ENCODE measurements at places on chromosomes 11 and 22.

GRCh38 chr11:121927097-121927785 is 188.8 kb downstream of the BLID start:
- DNase-seq = no peak

DNA sequence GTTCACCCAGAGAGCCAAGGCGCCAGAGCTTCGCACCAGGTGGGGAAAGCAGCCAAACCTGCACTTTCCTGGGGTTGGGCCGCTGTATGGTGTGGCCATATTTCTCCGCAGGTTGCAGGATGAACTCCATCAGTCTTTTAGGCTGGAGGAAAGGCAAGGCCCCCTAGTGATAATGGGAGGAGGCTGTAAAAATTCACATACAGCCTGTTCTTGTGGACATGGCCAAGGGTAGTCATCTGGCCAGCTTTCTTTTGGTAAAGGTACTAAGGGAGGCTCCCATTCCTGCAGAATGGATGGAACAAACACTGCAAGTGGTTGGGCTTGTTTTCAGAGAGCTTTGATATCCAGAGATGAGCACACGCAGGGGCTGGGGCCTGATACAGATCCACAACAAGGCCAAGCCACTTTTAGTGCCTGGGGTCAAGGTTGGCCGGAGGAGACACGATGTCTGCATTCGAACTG is 29.6 kb downstream of the C22orf31 start:
- DNase-seq = no peak

GRCh38 chr22:23221351-23221804 is 41.1 kb downstream of the BCR start:
- DNase-seq = no peak

GRCh38 chr22:28873183-28873963 is 10.0 kb upstream of the ZNRF3 start:
- no peak for DNase-seq

GRCh38 chr22:22603470-22603947 is 40.9 kb upstream of the GGTLC2 start:
- no peak for DNase-seq

DNA sequence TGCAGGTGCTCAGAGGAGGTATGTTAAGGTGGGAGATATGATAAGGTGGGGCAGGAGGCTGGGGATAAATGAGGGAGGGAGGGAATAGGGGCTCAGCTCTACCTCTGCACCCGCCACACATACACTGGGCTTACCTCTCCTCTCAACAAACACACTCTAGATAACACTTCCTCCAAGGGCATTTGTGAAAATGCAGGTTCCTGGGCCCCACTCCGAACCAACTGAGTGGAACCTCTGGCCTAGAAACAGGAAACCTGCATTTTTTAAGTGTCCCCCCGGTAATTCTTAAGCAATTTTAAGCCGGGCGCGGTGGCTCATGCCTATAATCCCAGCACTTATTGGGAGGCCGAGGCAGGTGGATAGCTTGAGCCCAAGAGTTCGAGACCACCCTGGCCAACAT is 46.5 kb upstream of the CD5 start:
- no peak for DNase-seq

GRCh38 chr22:43148581-43148980 is 2.8 kb upstream of the TSPO start:
- DNase-seq = no peak

DNA sequence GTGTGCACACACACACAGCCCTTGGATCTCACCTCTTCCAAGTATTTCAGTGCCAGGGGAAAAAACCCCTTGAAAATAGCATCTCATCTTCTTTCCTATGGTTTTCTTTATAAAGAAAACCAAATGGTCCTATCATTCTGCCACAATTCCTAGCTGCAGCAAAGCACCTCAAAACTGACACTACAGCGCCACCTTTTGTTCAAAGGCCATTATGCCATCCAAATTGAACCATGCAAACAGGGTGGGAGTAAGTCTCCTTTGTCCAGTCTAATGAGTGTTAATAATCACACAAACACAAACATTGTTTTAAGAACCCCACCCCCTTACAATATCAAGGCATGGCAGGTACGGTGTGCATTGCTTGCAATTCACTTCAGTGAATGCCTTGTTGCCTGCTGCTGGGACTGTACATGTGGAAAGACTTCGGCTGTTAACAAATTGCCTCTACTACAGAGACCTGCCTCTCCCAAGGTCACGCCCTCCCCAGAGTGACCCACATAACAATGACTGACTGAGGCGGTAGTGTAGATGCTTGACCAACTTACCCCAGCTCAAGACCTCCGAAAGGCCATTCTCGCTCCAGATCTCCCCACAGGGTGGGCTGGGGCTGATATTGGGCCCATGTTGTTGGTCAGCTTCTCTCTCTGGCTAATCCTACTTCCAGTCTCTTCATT is 31.7 kb downstream of the FAM181B start:
- no peak for DNase-seq

DNA sequence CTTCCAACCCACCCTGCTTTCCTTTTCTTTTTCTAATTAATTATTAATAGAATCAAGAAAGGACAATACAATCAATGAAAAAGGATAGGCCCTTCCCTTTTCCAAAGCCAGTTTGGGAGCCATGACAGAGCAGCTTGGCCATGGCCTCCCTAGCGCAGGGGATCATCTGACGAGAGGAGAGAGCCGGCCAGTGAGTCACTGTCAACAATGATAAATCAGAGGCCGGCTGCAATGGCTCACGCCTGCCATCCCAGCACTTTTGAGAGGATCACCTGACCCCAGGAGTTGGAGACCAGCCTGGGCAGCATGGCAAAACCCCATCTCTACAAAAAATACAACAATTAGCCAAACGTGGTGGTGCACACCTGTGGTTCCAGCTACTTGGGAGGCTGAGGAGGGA is 27.5 kb upstream of the KRTAP5-7 start:
- DNase-seq = no peak

DNA sequence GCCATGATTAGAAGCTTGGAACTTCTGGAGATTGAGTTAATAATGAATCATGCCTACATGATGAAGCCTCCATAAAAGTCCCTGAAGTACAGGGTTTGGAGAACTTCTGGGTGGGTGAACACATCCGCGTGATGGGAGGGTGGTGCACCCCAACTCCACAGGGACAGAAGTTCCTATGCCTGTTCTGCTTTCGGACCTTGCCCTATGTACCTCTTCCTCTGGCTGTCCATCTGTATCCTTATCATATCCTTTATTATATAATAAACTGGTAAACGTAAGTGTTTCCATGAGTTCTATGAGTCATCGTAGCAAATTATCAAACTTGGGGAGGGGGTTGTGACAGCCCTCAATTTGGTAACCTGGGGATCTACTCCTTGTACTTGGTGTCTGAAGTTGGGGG is 60.2 kb downstream of the ADM start:
- no peak for DNase-seq

DNA sequence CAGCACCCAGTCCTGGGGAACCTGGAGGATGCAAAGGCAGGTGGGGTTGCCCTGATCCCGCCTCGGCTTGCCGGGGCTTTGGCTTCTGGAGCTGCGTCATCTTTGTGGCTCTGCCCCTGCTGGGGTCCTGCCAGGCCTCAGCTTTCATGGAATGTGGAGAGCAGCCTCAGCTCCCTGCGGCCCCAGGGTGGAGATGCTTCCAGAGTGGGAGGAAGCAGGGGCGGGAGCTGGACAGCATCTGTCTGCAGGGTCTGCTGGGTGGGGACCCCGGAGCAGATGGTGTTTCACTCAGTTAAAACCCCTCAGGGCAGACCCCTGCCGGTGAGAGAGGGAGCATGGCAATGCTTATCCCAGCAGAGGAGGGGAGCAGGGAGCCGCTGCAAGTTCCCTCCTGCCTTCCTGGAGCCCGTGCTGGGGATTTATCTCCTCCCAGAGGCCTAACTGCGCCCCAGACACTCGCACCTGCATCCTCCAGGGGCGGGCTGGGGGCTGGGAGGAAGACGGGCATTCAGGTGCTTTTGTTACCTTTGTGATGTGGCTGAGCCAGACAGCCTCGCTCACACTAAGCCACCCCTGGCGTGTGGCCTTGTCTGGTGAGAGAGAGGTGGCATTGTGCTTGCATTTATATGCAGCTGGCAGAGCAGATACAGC is 15.7 kb downstream of the GRIK4 start:
- no peak for DNase-seq

GRCh38 chr11:44112091-44112821 is 16.8 kb downstream of the EXT2 start:
- no peak for DNase-seq

GRCh38 chr11:35507688-35508087 is 17.7 kb downstream of the PAMR1 start:
- DNase-seq = no peak

- DNase-seq = no peak
Measured at GRCh38 chr11:19995145-19995544, 165.1 kb downstream of the DBX1 start.

GRCh38 chr11:27161071-27161470 is 120.5 kb downstream of the BBOX1 start:
- DNase-seq = no peak

GRCh38 chr22:42385696-42386095 is 46.5 kb downstream of the NFAM1 start:
- DNase-seq = no peak

- DNase-seq = no peak
Measured at GRCh38 chr11:1943977-1944376, 3.2 kb upstream of the MRPL23 start.

DNA sequence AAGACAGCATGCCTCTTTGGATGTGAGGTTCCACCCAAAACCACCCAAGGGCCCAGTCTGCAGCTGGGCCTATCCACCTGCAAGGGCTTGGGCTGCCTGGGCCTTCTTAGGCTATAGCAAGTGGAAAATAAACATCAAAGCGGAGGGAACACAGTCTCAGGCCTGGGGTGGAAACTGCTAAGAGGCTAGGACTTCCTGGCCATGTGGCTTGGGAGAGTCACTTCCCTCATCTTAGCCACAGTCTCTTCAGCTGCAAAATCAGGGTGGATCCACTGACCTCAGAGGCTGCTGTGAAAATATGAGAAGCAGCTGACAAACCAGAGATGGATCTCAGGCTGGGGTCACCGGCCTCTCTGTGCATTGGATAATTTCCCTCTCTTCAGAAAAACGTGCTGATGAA is 30.6 kb upstream of the TFIP11 start:
- no peak for DNase-seq

GRCh38 chr11:10846660-10847059 is 11.2 kb downstream of the ZBED5 start:
- no peak for DNase-seq

DNA sequence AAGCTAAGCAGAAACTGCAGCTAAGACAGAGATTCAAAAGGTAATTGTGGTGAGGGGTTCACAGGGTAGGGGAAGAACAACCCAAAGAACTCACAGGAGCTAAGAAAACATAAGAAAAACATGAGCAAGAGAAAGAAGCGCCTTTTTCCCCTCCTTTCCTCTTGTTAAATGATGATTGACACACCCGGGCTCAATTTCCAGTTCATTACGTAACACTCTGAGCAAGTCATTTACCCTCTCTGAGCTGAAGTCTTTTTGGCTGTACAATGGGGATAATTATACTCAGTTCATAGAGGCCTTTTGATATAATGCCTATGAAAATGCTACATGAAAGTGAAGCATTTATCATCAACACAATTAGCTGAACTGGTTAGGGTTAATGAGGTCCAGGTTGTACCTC is 17.2 kb downstream of the LRP4 start:
- no peak for DNase-seq

GRCh38 chr11:116344601-116345000 is 428.2 kb downstream of the BUD13 start:
- no peak for DNase-seq

GRCh38 chr11:13837286-13837685 is 125.2 kb upstream of the SPON1 start:
- DNase-seq = no peak

GRCh38 chr11:75031771-75032549 is 43.2 kb downstream of the NEU3 start:
- peak; percentile 43 for DNase-seq

DNA sequence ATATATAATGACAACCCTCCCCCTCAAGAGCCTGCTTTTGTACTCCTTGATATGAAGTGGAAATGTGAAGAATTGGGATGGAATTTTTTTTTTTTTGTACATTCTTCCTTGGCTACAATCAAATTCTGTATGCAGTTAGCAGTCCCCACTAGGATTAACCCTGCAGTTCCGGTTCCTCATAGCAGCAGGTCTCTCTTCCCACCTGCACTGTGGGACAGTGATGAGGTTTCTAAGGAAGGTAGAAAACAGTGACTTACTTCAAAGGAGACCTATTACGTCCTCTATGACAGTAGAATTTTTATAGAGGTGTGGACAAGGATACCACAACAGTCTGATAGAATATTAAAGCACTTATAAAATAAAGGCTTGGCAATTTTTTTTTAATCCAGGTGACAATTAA is 46.3 kb upstream of the ALKBH3 start:
- DNase-seq = no peak

DNA sequence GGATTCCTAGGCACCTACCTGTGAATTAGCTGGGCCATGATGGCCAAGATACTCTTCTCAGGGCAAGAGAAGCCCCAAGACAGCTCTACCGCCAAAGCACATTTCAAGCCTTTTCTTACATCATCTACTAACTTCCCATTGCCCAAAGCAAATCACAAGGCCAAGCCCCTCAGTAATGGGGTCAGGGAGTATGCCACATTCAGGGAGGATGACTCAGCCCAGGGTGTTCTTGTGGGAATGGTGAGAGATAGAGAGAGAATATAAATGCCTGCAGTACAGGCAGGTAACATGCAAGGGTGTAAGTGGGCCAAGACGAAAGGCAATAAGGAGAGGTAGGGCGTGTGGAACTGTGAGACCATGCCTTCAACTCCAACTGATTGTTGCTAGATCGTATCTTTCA is 162.5 kb upstream of the ISX start:
- DNase-seq = no peak

DNA sequence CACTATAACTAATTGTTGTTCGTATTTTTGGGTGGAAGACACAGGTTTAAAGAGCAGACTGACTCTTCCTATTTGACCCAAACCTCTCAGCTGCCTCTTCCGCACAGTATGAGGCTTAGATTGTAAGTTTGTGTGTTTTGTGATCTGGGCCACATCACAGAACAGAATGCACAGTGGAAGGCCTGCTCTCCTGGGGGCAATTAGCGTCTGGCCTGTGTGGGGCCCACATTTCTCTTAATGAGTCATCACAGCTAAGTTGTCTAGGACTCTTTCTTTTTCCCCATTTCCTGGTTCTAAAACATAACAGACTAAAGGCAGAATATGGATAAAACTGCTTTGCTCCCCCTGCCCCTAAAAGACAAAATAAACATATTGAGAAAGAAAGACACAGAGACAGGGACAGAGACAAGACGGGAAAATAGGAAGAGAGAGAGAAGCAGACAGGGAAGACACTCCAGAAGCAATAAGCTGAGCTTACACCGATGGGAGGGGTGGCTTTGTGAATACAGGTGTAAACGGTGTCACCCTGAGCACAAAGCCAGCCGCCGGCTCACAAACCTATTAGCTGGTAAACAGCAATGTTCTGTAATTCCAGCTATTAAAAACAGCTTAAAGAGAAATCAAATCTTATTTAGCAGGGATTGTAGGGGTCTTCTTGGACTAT is 127.4 kb upstream of the OPCML start:
- no peak for DNase-seq

- no peak for DNase-seq
Measured at GRCh38 chr11:8545698-8546366, 48.2 kb downstream of the STK33 start.

DNA sequence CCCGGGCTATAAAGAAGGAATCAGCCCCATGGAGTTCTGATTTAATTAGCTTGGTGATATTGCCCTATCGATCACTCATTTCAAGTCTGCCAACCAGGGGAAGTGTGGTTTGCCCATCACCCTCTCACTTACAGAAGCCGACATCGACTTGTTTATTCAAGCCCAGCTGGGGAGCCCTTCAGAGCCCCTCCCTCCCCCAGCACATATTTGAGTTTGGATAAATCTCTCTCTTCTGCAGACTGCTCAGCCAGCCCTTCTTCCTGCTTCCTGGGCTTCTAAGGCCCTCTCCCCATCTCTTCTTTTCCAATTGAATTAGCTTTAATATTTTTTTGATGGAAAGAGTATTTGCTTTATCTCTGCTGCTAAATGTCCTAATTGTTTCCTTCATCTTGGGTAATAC is 299.0 kb downstream of the MIAT start:
- DNase-seq = no peak
